Activated CD8-positive, alpha-beta memory T cell treated with anti-CD3 and anti-CD28 coated beads, Interleukin-2, amount 50 U/mL, for 4 hours (primary cell): ENCODE measurements at places on chromosomes 12 and 14.

DNA sequence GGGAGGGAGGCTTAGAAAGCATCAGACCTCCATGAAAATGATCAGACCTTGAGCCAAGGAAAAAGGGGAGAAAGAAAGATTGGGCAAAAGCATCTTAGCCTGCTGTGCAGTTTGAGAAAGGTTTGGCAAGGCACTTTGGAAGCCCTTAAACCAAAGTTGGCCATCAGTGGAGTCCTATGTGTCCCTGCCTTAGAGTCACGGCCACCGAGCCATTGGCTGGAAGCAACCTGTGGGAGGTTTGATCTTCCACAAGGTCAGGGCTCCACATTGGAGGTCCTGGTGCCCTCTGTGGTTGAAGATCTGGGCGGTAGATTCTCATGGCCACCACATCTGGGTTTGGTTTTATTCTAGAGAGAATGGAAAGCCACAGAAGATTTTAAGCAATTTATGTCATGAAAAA is 44.4 kb downstream of the SRRM4 start:
- no peak for DNase-seq

- DNase-seq: no peak
Observed at GRCh38 chr14:65964366-65964765, 521.8 kb upstream of the CCDC196 start.

DNA sequence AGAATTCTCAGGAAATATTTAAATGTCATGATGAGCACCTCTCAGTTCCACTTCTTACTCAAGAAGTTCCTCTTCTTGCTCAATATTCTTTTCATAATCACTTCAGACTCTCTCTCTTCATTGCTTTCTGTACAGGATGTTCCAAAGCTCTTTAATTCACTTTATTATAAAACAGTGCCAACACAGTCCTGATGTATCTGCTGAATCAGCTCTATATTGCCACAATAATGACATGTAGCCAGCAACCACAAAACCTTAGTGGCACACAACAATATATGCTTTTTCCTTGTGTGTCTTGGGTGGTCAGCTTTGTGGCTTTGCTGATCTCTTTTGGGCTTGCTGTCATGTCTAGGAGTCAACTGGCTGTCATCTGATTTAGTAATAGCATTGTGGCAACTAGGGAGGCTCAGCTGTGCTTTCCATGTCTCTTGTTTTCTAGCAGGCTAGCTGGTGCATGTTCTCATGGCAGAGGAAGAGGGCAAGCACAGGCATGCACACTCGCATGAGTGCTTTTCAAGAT is 52.8 kb upstream of the SLC2A13 start:
- no peak for DNase-seq

GRCh38 chr14:98900798-98901197 is 371.2 kb downstream of the BCL11B start:
- no peak for DNase-seq

GRCh38 chr12:31324845-31325523 is 966 bp downstream of the SINHCAF start:
- peak; percentile 47 for DNase-seq

GRCh38 chr12:80602455-80602854 is 105.0 kb upstream of the MYF6 start:
- DNase-seq: no peak

GRCh38 chr14:78721756-78722480 is 551.7 kb downstream of the NRXN3 start:
- DNase-seq: no peak

- no peak for DNase-seq
Observed at GRCh38 chr14:100476012-100476822, 111.0 kb downstream of the BEGAIN start.

GRCh38 chr12:76282744-76283143 is 65.5 kb downstream of the BBS10 start:
- no peak for DNase-seq

DNA sequence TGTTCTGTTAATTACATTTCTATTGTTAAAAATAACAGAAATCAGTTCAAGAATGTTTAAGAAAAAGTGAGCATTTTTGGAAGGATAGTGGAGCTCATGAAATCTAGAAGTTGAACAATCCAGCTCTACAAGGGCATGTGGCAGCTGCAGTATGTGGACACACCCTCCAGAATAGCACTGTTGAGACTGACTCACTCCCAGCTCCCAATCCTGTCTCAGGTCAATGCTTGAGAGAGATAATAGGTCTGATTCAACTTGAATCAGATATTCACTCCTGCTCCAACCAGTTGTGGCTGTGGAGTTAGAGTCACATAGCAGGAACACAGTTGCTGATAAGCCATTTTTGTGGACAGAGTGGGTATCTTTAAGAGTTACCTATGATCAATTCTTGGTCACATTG is 113.0 kb upstream of the NTF3 start:
- no peak for DNase-seq

- DNase-seq: no peak
Observed at GRCh38 chr12:124640056-124640455, 72.6 kb upstream of the NCOR2 start.

DNA sequence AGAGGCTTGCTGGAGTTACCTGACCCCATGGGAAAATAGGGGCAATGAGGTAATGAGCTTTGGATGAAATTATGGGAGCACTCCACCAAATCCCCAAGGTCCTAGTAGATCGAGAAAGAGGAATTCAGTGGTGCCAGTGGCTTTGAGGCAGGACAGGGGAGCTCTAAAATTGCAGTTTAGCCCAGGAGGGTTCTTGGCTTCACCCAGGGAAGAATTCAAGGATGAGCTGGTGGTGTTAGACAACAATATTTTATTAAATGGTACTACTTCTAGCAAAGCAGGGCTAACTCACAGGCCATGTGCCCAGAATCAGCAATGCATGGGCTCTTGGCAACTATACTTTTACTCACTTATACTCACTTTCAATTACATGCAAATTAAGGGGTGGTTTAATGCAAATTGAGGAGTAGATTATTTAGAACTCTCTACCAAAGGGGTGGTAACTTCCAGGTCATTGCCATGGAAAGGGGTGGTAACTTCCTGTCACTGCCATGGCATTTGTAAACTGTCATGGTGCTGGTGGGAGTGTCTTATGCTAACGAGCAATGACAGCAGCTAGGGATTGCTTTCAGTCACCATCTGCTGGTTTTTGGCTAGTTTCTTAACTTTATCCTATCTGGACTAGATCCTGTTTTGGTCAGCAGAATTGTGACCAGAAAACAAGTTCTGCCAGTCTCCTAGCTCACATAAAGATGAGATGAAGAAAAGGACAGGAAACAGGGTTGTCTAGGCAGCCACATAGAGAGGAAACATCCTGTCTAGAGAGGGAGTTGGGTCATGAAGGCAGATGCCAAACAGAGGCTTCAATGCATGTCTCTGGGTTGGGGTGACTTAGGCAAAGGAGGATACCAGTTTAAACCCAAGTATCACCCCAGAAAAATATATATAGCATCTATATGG is 64.7 kb downstream of the ZNF641 start:
- no peak for DNase-seq

DNA sequence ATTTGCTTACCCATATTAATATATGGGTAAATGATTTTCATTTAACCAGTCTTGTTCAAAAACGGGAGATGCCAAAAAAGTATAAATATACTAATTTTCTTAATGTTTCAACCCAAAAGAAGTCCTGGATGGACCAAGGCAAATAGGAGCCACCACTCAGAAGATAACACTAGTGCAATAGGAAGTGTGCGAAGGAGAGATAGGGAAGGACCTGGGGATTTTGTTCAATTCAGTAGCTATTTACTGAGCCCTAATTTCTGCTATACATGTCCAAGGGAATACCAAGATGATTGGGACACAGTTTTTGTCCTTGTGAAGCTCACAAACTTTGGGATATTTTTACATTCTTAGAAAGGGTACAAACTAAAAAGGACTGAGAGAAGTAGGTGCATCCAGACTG is 1.5 kb downstream of the CMAS start:
- no peak for DNase-seq

GRCh38 chr14:76313852-76314251 is 62.1 kb upstream of the ESRRB start:
- DNase-seq: no peak

DNA sequence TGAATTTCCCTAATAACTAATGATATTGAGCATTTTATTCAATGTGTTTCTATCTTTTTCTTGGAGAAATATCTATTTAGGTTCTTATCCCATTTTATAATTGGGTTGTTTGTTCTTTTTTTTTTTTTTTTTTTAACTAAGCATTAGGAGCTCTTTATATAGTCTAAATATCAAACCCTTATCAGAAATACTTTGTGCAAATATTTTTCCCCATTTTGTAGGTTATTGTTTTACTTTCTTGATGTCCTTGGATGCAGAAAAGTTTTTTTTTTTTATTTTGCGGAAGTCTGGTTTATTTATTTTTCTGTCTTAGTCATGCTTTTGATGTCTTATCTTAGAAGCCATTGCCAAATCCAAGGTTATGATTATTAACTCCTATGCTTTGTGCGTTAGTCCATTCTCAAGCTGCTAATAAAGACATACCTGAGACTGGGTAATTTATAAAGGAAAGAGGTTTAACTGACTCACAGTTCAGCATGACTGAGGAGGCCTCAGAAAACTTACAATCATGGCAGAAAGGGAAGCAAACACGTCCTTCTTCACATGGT is 434.3 kb upstream of the TBX3 start:
- DNase-seq: no peak

GRCh38 chr12:4829793-4830162 is 79.9 kb upstream of the KCNA1 start:
- DNase-seq: no peak

- no peak for DNase-seq
Observed at GRCh38 chr14:44162197-44162596, 344.9 kb downstream of the FSCB start.

DNA sequence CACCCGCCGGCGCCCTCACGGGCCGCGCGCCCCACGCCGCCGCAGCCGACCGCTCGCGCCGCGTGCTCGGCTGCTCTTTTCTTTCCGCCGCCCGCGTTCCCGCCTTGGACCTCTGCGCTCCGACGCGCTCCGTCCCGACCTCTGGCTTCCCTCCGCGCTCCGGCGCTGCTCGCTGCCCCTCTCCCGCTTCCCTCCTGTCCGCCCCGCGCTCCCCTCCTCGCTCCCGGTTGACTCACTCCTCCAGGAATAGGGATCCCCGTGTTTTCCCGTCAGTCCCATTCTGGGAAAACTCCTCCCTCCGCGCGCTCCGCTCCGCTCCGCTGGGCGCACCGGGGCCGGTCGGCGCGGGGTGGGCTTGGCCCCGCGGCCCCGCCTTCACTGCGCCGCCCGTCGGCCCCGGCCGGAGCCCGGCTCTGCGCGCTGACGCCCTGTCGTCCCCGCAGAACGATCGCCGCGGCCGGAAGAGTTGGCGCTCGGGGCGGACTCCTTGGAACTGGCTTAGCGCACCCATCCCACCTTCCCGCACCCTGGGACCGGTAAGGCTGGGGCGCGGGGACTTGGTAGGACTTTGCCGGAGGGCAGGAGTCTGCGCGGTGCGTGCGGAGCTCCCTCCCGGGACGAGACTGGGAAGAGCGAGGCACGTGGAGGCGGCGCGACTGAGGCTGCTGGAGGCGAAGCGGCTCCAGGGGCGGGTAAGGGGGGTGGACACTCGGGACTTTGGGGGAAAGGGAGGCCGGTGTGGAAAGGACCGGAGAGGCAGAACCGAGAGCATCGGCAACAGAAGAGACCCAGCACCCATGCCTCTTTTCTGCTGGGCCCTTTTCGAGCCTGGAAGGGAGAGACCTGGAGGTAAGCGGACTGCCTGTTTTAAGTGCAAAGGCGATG is 550 bp downstream of the TEAD4 start:
- DNase-seq: no peak

- no peak for DNase-seq
Observed at GRCh38 chr14:91324606-91325575, 80.4 kb upstream of the GPR68 start.

DNA sequence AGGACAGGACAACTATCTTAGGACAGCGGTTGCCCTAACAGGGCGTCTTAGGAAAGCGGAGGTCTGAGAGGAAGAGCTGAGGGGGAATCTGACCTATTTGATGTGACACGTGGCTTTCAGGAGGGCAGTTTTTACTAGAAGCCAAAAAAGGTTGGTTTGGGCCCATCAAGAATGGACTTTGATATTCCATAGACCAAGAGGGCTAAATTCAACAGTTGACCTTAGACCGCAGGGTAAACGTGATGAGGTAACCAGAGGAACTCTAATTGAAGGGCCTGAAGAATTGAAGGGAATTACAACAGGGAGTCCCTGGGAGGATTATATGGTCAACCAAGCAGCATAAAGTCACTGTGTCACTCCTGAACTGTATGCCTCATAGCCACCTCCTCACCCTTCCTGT is 11.5 kb downstream of the C1S start:
- DNase-seq: no peak

DNA sequence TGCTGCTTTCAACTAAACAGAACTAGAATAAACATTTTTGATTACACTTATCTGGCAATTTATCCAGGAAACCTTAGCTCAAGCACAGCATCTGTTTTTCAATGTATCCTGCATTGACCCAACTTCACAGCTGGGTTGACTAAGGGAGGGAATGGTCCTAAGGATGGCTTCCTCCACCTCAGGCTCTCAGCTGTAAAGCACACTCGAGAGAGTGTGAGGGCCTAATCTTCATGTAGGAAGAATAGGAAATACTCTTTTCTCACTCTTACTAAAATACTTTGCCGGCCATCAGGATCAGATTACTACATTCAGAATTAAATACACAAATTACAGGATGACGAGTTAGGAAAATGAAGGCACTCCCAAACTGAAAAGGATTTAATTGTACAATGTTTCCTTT is 7.2 kb downstream of the SETD3 start:
- no peak for DNase-seq

- DNase-seq: no peak
Observed at GRCh38 chr12:8996682-8997405, 7.5 kb downstream of the KLRG1 start.

DNA sequence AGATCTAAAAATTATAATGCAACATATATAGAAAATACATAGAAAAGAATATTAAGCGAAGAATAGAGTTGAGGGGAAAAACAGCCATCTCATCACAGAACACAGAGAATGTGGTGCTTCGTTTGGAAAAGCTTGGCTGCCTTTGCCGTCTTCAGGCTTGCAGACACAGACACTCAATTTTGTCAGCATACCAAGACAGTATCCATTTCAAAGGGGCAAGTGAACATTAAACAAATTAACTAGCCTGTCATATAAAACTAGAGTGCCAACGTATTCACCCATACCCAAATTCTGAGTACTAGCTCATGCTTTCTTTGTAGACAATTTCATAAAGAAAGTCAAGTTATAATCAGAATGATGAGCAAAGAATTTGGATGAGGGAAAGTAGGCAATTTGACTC is 40.5 kb downstream of the DMAC2L start:
- no peak for DNase-seq

DNA sequence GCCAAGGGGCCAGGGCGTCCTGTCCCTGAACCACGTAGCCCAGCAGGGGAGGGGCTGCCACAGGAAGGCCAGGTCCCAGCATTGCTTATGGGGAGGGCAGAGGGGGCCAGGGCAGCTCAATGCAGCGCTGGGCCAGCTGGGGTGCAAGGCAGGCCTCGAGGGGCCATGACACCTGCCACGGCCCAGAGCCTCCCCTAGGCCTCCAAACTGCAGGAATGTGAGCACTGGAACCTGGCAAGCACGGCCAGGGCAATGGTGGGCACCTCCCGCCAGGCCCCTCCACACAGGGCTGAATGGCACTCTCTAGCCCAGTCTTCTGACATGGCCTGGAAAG is 32.5 kb upstream of the GPR132 start:
- DNase-seq: no peak
